ENCODE measurements at places on chromosomes 4 and X.

DNA sequence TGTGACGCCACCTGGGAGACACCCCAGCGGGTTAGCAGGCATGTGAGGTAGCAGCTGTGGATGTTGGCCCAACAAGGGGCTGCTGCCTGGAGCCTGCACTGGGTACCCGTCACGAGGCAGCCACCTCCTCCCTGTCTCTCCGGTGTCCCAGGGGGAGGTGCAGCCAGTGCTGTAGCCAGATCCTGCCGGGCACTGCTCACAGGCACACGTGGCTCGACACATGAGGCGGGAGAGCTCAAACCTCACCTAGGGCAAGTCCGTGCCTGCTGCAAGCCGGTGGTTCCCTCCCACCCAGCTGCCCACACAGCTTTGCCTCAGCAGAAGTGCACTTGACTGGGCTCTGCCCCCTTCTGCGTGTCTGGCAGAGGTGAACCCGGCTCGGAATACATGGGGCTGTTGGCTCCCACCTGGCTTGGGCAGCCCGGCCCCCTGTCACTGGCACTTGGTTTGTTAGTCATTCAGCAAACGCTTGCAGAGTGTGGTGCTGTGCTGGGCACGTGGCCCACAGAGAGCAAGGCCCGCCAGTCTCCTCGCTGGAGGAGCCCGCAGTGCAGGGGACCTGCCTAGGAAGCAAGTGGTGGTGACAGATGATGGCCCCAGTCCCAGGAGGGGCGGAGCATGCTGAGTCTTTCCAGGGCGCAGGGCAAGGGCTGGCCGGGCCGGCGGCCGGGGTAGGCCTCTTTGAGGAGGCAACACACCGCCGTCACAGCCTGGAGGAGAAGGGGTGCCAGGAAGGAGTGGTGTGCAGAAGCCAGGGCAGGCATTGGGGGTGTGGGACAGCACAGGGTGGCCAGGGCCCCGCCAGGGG lies 10.1 kb upstream of the SH3TC1 start:
- DNase-seq, result peak; percentile 14

DNA sequence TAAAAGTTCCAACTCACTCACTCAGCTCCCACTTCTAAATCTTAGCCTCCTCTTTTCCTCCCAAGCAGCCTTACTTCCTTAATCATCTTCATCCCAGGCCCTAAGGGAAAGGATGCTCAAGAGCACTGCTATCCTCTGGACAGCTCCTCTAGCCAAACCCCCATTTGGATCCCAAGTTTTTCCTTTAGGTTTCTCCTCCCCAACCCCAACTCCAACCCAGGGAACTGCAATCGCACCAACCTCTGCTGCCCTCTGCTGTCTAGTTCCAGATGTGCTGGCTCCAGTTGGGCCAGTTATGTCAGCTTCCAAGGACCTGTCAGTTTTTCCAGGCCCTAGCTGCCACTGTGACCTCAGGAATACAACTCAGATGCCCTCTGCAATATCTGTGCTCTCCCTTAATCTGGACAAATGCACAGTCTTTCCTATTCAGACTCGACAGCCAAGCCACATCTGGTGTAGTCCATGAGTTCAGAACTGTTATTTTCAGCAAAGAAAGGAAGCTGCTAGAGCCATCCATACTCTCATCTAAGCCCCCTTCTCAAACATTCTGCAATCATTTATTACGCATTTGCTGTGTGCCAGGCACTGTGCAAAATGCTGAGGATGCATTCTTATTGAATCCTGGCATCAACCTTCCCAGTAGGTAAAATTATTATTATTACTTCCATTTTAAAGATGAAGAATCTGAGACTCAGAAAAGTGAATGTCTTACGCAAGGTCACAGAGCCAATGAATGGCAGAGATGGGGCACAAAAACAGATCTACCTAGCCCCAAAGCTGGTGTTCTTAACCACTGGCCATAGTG lies 12.3 kb upstream of the XPNPEP2 start:
- peak; percentile 25 for DNase-seq

GRCh38 chr4:169158046-169158445 lies 112.7 kb downstream of the SH3RF1 start:
- DNase-seq, result no peak

GRCh38 chrX:102652031-102652688 lies 877 bp downstream of the GPRASP1 start:
- DNase-seq, result peak; percentile 56

DNA sequence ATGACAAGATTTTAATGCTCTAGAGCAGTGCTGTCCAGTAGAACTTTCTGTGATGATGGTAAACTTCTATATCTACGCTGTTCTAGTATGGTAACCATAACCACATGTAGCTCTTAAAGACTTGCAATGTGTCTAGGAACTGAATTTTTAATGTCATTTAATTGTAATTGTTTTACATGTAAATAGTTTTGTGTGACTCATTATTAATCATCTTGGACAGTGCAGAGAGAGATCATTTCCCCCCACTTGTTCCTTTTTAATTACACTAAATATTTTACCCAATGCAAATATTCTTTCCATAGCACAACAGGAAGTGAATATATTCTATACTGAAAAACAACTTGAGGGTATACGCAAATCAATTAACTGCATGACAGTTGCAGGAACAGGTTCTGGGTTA lies 5.8 kb downstream of the ATG4A start:
- no peak for DNase-seq

DNA sequence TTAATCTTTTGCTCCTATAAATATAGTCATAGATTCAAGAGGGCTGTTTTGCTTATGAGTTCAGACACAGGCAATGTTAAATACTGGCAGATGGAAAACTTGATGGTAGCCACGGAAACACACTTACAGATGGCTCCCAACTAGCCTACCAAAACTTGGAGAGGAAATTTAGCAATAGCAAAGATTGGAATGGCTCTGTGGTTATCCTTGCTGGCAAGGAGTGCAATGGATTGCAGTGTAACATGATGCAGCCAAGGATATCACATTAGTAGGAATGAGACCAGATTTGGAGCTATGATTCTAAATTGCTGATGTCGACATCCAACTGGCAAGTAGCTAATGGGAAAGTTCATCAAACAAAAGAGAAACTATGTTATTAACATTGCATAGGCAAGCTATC lies 791.0 kb upstream of the DIAPH2 start:
- no peak for DNase-seq

DNA sequence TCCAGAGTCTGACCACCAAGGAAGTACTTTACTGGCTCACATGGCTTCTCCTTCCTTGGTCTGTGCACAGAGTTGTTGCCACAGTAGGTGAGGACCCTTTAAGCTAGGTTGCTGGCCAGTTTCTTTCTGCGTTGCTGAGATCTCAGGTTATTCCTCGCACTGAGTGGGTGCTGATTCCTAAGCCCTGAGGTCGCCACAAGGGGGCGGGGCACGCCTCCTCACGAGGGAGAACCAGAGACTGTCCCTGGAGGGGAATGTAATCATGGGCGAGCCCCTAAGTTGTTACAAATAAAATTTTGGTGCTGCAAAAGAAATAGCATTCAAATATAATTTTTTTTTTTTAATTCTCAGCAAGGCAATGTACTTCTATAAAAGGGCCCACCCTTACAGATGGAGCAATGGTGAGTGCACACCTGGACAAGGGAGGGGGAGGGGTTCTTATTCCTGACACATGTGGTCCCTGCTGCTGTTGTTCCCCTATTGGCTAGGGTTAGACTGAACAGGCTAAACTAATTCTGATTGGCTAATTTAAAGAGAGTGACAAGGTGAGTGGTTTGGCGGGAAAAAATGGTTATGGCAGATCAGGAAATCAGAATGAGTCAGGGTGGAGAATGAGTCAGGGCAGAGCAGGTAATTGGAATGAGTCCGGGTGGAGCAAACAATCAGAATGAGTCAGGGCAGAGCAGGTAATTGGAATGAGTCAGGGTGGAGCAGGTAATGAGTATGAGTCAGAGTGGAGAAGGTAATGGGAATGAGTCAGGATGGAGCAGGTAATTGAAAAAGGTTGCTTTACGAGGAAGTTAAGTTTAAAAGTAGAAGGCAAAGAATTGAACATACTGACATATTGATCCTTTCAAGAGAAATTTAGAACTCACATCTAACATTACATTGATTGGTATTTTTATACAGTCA lies 107.5 kb downstream of the VSIG4 start:
- DNase-seq, result peak; percentile 20

GRCh38 chr4:169115897-169116254 lies 105.8 kb upstream of the CBR4 start:
- peak; percentile 7 for DNase-seq

DNA sequence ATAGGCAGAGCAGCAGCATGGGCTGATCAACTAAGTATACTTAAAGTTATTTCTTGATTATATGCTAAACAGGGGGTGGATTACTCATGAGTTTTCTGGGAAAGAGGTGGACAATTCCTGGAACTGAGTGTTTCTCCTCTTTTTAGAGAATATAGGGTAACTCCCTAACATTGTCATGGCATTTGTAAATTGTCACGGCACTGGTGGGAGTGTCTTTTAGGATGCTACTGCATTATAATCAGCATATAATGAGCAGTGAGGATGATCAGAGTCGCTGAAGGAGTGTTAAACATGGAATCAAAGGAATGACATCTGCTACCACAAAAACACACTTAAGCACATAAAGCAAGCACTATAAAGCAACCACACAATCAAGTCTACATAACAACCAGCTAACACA lies 66.5 kb downstream of the SPIN4 start:
- no peak for DNase-seq

DNA sequence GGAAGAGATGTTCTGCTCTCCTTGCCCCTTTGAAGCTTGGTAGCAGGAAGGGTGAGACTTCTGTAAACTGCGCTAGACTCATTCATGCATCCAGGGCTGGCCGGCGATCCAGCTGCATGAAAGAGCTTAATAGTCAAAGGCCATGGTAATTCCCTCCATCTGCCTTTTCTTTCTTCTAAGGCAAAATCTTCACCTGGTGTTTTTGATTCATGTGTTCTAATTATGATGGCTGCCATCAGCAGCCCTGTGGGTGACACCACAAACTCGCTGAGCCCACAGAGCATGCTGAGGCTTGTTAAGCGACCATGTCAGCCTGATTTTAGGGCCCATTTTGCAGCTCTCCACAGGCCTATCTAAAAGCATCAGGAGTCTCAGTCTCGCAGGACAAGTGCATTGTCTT lies 450.1 kb upstream of the TENM3 start:
- DNase-seq, result no peak

GRCh38 chrX:118974088-118974907 lies at the start of gene LONRF3:
TSS of gene LONRF3 (plus strand) at chrX:118974618. CDS start at chrX:118974781, 163 bp downstream.
- peak; percentile 22 for DNase-seq

DNA sequence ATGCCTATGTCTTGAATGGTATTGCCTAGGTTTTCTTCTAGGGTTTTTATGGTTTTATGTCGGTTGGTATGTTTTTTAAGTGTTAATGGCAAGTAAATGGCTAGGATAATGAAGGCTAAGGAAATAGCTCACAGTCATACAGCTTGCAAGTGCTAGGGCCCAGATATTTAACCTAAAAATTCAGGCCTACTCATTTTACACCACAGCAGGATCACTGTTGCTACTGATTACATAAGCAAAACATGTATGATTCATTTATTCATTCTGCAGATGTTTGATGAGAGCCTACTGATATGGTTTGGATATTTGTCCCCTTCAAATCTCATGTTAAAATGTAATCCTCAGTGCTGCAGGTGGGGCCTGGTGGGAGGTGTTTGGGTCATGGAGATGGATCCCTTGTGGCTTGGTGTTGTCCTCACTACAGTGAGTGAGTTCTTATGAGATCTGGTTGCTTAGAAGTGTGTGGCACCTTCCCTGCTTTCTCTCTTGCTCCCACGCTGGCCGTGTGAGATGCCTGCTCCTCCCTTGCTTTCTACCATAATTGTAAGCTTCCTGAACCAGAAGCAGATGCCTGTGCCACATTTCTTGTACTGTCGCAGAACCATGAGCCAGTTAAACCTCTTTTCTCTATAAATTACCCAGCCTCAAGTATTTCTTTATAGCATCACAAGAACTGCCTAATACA lies 175.5 kb downstream of the MAPK10 start:
- DNase-seq, result no peak

DNA sequence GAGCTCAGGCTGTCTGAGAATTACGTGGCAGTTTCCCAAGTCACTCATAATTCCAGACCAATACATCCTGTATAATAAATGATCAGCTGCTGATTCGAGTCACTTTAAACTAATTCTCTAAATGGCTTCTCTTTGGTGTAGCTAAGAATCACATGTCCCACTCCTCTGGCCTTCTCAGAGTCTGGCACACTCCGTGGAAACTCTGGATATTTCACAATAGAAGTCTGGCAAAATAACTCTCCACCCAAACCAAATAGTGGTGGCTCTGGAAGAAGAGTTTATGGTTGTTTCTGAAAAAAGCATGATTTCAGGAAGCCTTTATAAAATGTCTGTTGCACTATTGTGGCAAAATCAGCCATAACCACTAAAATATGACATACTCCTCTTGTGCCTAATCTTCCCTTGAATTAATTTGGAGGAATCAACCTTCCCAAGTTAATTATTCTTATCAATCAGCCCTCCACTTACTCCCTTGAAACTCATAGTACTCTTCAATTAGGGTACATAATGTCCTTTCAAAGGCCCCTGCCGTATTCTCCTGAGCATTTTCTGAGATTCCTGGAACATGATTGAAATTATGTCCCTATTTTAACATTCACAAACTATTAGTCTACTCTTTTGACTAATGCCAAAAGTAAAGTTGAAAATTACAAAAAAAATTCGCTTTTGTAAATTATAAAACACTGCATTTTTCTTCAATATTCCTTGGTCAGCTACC lies 991.6 kb downstream of the FAT4 start:
- no peak for DNase-seq

DNA sequence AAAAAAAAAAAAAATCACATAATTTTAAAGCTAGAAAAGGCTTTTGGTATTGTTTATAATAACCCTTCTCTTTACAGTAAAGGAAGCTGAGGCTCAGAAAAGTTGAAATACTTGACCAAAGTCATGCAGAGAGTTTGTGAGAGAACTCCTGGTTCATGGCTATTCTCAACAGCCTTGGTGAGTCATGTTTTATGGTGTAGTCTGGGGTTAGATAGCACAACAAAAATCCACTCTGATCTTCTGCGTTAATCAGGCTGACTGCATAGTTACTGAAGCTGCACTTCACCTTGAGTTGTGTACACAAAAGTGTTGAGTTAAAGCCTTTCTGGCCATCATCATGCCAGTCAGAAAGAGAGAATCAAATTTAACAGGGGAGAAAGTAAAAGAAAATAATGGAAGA lies 19.3 kb upstream of the SFRP2 start:
- DNase-seq, result no peak
